ENCODE measurements at places on chromosomes 5 and 9.

- no peak for DNase-seq
Observed at GRCh38 chr9:134659688-134660131, 18.1 kb downstream of the COL5A1 start.

GRCh38 chr9:131733541-131734061, 6.3 kb downstream of the RAPGEF1 start:
- DNase-seq: no peak

- DNase-seq: no peak
Observed at GRCh38 chr5:180594311-180595045, 3.2 kb upstream of the SCGB3A1 start.

GRCh38 chr9:89177012-89177943, 1.3 kb downstream of the SHC3 start:
- DNase-seq: no peak

DNA sequence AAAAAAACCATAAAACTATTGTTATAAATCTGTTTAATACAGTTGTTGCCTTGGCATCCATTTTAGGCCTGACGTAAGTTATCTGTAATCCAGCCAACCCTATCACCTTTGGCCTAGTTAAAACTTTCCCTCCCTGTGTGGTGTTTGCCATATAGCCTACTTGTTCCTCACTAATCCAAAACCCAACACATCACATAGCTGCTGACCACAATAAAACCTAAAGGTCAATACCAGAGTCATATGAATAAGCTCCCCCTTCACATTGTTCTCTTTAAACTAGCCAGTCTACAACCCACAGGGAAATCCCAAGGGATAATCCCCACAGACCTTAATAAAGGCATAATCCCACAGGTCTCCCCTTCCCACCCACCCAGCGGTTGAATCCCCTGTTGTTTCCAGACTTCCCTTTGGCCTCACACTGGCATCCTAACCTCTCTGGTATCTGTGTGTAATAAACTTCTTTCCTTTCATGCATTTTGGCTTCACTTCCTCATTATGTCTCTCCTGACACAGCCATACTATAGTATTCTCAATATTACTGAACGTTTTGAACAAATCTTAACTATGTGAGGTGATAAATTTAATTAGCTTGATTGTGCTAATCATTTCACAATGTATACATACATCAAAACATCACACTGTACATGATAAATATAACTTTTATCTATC, 50.8 kb downstream of the DTWD2 start:
- no peak for DNase-seq

GRCh38 chr9:86494644-86495111, 140.5 kb upstream of the TUT7 start:
- no peak for DNase-seq

DNA sequence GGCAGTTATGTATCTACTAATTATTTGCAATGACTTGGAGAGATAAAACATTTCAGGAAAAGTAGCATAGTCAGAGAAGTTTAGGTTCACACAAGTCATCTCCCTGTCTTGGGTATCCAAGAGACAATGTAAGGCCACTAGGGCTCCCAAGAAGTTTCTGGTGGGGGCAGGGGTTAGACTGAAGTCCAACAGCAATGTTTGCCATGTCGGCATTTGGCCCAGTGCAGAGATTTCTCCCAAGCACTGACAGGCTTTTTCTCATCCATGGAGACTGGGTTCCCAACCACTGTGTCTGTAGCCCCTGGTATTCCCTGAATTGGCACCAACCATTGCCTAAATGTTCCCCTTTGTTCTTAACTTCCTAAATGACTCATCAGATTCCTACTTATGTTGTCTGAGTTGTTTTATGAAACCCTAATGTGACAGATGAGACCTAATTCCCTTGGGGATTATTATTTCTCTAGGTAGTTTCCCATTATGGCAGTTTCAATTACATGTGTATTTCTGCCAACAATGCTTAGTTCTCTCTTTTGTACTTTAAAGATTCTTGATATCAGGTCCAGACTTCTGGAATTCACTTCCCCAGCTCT, 103.6 kb upstream of the EGFLAM start:
- DNase-seq: no peak

GRCh38 chr9:133796562-133796961, 58.4 kb upstream of the SARDH start:
- DNase-seq: no peak

- no peak for DNase-seq
Observed at GRCh38 chr5:172428224-172429166, 25.8 kb downstream of the SH3PXD2B start.

Data from ureter (tissue), 1 donor.